ENCODE measurements at places on chromosomes 11 and 22.

DNA sequence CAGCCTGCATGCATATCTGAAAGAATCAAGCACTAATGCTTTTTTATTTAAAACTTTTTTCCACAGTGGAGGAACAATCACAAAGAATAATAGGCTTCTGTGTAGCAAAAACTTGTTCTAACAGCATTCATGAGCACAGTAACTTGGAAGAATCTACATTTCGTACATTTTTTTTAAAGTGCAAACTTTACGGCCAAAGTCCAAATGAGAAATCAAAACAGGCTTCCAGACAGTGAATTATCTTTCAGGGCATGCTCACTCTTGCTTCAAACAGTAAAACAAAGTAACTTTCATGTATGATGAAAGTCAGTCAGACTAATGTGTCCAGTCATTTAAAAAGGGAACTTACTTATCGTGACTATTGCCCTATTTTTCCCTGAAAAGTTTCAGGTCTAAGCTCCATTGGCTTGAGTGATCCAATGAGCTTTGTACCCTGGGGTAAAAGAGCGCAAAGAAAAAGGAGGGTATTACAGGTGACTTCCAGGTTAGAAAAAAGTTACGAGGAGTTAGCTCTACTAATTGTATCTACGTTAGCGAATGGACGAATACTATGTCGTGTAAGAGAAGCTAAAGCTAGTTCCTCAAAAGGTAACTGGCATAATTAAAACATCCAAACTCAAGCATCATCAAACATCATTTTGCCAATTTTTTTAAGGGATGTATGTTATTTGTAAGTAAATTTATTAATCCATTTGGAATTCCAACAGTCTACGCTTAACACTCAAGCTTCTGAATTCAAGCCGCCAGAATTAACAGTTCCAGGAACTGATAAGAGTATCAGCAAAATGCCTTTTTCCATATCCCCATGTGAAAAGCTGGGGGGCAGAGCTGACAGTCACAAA is 1.7 kb downstream of the PICALM start:
- DNase-seq: no peak

DNA sequence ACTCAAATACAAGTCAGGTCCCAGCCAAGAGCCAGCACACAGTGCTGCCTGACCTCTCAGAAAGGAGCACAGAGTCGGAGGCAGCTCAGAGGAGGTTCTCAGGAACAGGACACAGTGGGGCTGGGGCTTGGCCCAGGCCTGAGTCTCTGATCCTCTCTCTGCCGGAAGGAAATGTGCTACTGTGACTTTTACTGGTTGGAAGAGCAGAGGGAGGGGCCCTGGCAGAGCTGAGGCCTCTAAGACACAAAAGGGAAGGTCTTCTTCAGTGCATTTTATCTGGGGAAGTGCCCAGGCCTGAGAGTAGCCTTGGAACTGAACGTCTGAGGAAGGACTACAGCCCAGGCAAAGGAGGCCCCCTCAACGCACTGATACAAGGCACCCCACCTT is 16.2 kb upstream of the CASTOR1 start:
- DNase-seq: no peak

- DNase-seq: no peak
Measured at GRCh38 chr11:119426142-119426541, 3.2 kb upstream of the THY1 start.

DNA sequence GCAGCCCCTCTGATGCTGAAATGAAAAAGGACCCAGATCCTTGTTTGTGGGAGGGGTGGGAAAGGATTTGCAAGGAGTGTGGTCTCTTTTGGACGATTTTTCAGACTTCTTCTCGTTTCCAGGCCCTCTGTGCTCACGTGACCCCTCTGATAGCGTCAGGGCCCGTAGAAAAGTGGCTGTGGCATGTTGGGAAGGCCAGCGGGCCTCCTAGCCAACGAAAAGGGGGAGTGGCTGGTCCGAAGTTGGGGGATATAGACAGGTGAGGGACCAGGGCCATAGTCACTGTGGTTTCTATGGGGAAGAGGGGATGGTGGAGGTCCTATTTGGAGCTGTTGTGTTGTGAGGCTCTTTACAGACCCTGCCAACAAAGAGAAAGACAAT is 6.6 kb downstream of the PARVB start:
- DNase-seq: no peak

DNA sequence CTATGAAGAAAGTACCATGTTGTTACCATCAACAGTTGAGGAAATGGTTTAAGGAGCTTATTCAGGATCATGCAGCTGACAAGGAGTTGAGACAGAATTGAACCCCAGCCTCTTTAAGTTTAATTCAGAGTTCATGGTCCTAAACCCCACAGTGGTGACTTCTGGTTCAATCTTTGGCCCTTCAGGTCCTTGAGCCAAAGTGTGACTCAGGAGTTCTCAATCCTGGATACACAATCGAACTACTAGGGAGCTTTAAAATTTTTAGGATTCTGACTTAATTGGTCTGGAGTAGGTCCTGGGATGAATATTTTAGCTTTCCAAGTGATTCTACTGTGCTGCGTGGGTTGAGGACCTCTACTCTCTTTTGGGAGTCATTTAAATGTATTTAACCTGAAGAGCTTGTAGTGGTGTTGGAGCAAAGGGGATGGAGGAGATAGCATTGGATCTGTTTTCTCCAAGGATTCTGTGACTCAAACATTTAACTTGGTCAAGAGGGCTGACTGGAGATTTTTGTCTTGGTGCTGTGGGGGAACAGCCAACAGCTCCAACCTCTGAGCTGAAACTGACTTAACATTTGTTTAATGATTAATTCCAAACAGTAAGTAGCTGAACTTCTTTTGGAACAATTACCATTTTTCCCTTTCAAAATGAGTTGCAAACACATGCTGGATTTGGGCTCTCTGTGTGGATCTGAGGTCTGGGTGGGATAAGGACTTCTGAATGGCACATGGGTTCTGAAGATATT is 80.1 kb downstream of the INSC start:
- no peak for DNase-seq

GRCh38 chr11:129814244-129815014 is 1.2 kb upstream of the TMEM45B start:
- DNase-seq: no peak

- DNase-seq: no peak
Measured at GRCh38 chr11:94549146-94549545, 5.4 kb downstream of the FUT4 start.

GRCh38 chr22:37662039-37662438 is 3.5 kb downstream of the PDXP start:
- no peak for DNase-seq

- DNase-seq: no peak
Measured at GRCh38 chr11:97356144-97356543, 966.3 kb downstream of the JRKL start.

- no peak for DNase-seq
Measured at GRCh38 chr11:86723281-86723680, 50.9 kb upstream of the ME3 start.

DNA sequence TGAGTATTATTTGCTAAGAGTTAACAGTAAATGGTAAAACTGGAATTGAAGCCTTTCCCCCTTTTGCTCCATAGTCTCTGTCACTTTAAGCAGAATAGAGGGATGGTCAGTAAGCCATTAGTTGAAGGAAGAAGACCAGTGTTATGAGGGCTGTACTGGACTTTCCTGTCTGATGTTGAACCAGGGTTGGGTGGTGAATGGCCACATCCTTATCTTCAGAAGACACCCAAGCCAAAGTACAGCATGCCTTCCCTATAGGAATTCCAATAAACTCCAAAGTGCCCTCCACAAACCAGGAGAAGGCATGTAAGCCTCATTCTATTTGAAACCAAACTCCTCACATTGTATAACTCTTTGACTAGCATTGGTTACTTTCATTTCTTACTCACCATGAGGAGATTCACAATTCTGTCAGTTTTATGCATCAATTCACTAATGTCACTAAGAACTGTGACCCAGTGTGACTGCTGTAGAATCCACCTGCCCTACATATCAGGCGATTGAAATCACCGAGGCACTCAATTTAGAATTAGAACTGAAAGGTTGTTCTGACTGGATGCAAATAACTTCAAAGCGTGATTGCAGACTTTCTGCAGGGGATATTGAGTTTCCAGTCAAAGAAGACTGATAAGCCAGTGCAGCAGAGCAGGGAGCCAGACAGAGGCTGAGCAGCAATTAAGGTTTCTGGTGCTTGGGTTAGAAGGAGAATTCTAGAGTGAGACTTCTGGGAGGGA is 107.1 kb upstream of the DDI1 start:
- peak; percentile 29 for DNase-seq

DNA sequence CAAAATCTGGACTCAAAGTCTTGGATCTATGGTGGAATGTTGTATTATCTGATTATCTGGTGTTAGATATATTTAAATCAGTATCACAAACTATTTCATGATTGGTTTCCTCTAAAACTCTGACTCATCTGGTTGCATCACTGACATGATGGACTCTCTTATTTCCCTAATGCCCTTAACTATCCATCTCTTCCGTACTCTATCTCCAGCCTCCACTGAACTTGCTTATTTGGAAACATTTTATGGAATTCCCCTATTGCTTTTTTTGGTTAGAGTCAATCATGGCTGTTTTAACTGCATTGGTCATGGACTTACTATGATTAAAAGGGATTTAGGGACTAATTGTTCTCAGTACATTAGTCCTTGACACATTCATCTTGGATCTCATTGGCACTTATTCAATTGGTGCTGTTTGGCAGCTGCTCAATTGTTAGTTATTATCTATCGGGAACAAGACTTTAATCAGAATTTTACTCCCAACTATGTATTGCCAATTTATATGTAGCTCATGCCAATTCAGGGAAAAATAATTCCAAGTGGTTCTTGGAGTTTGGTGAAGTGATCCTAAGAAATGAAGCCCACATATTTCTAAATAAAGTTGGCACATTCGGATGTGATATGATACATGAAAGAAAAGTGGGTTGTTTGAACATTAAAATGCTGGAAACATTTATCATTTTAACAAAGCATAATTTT is 942.0 kb upstream of the CCDC90B start:
- DNase-seq: no peak

DNA sequence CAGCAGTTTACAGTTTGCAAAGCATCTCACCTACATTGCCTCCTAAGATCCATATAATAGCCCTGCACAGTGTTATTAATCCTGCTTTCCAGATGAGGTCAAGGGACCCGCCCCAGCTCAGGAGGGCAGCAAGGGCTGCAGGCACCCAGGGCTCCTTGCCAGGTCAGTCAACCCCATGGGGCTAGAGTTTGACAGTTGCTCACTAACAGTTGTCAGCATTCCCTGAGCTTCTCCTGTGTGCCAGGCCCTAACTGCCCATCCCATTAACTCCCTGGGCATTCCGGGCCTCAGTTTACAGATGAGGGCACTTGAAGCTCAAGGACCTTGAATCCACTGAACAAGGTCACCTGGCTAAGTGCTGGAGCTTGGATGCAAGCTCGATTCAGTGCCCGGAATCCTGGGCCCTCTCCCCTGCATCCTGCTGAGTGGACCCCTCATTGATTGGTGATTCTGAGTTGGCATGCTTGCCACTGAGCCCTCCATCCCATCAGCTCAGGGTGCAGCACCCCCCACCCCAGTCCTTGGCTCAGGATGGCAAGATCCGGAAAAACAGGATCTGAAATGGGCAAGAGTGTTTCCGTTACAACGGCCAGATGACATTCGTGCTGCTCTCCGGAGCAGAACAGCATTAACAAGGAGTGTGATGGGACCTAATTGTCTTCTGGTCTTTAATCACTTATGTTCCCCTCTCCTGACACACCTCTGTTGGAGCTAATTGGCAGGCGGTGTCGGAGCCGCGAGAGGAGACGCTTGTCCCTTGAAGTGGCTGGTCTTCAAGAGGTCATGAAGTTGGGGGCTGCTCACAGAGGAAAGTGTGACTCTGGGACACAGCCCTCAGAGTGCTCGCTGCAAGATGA is 87.4 kb upstream of the SHISAL1 start:
- DNase-seq: no peak

- no peak for DNase-seq
Measured at GRCh38 chr11:104946907-104947306, 21.5 kb downstream of the CASP4 start.

DNA sequence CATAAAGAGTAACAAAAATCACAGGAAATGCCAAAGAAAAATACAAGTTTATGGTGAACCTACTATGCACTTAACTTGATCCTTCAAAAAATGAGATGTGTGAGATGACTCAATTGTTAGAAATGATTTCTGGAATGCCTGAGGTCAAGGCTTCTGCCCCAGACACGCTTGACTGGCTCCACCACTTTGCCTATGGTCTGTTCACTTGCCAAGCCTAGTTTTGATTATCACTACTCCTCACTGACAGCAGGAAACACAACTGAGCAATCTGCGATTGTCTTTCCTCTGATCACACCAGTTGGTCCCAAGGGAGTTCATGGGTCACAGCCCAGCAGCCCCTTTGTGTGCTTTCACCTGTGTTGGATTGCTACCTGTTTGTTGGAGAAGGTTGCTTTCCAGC is 20.6 kb upstream of the PRDM10 start:
- peak; percentile 71 for DNase-seq

DNA sequence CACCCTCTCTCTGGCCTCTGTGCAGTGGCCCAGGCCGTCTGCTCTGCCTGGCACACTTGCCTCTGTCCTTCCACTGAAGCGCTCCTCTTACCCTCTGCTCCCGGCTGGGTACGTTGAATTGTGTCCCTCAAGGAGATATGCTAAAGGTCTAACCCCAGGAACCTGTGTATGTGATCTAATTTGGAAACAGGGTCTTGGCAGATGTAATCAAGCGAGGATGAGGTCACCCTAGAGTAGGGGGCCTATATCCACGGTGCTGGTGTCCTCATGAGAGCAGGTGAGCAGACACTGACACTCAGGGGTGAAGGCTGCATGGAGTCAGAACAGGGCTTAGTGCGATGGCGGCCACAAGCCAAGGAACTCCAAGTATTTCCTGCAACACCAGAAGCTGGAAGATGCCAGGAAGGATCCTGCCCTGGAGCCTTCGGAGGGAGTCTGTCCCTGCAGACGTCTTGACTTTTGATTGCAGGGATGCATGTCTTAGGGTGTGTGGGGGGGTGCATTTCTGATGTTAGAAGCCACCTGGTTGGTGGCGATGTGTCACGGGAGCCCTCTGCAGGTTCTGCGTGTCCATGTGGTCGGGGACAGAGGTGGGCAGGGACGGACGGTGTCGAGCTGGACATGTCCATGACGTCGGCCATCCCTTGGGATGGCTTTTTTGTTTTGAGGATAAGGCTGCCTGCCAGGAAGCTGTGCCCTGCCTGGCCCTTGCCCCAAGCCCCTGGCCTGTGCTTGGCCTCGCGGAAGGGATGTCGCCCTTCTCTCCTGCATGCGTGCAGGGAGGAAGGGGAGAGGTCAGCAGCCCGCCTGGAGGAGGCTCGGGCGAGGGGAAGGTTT is 68.6 kb downstream of the LRP5 start:
- peak; percentile 36 for DNase-seq

All from PC-9 (cell line).